Left lung (tissue), 14 donors: ENCODE measurements at places on chromosomes 7 and 10. TPM values are rescaled to one million over a fixed set of nuclear protein-coding genes. Genes with fewer than 3 reads are reported as not detected.
A peak's percentile ranks its signal among the peaks of the same experiment; 100 is the strongest.

- peak; percentile 76 for DNase-seq
Observed at GRCh38 chr7:116524609-116525297, at the start of gene CAV1. Gene CAV1, plus strand, starts transcription at chr7:116525036. Its CDS starts 27 bp downstream, at chr7:116525063.

Gene CYP2C8
- polyA plus RNA-seq = 9.6 TPM

DNA sequence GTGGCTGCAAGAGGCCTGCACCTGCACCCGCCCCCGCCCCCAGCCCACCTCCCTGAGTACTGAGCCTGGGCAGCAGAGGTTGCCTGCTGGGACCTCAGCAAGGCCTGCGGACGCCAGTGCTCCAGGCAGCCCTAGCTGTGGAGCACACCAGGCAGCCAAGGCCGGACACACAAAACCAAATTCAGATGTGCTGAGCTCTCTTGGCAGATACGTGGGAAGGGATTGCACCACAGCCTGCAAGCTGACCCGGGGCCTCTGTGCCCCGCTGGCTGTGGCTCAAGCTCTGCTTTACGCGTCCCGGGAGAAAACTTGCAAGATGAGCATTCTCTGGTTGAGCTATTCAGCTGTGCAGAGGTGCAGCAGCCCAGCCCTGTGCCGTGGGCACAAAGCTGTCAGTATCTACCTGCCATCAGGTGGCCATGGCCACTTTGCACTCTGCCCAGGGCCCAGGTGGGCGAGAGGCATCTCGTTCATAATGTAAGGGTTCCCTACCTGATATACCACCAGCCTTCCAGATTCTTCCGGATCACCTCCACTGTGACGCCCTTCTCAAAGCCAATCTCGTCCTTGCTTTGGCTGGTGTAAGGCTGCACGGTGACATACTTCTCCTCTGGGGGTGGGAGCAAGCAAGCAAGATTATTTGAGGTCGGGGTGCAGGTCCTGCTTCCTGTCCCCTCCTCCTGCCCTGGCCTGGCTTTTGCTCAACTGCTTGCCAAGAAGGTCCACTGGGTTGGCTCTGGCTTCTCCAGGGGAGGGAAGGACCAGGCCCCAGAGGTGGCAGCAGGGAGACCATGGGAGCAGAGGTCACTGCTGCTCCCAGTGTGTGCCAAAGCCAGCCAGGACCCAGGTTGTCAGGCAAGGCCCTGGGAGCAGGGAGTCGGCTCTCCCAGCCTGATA, 123.4 kb downstream of the NEURL1 start:
- DNase-seq = no peak

Gene H2AZ2
- polyA plus RNA-seq = 281 TPM

DNA sequence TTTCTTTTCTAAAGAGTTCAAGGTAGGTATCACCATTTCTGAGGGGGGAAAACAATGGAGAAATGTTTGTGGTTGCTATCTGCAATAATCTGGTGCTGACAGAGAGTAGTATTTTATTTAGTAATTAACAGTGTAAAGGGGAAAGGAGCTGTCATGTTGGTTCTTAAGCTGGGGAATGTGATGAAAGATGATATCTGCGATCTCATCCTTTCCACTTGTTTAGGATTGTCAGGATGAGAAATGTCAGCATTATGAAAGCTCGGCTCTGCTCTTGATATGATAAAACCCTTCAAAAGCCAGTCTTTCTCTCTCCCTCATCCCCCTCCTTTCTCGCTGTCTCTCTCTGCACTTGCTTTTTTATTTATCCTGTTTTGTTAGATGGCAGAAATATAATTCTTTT, 106.1 kb downstream of the POU6F2 start:
- DNase-seq = no peak

Gene UCN3
- 0.76 TPM for polyA plus RNA-seq

DNA sequence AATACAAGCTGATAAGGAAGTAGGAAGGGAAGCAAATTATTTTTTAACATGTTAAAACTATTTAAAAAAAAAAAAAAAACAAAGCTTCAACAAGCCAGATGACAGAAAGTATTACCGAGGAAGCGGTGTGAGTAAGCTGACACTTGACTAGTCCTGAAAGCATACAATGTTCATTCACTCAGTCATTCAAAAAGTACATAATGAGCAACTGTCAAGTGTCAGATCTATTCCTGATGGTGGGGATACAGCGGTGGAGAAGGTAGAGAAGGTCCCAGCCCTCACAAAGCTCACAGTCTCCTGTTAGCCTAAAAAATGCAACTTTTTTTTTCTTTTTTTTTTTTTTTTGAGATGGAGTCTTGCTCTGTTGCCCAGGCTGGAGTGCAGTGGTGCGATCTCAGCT, 40.0 kb downstream of the RAPGEF5 start:
- DNase-seq = no peak

Gene DPYSL4
- polyA plus RNA-seq = 14.6 TPM

- no peak for DNase-seq
Observed at GRCh38 chr7:127981965-127982364, 49.3 kb downstream of the LRRC4 start.
